ENCODE measurements at places on chromosomes 6 and 20. TPM values are rescaled to one million over a fixed set of nuclear protein-coding genes. Genes with fewer than 3 reads are reported as not detected.

MYB gene
- total RNA-seq = 1.2 TPM

PPIL6 gene
- total RNA-seq = 10.8 TPM

PACRG gene
- 4.8 TPM for total RNA-seq

SLC17A3 gene
- not detected for total RNA-seq

GPANK1 gene
- total RNA-seq = 19.9 TPM

CST2 gene
- not detected for total RNA-seq

LHFPL5 gene
- not detected for total RNA-seq

PSORS1C2 gene
- not detected for total RNA-seq

PHACTR3 gene
- 11.3 TPM for total RNA-seq

HCRTR2 gene
- not detected for total RNA-seq

CNR1 gene
- 2.2 TPM for total RNA-seq

CAP2 gene
- 9.0 TPM for total RNA-seq

DNA sequence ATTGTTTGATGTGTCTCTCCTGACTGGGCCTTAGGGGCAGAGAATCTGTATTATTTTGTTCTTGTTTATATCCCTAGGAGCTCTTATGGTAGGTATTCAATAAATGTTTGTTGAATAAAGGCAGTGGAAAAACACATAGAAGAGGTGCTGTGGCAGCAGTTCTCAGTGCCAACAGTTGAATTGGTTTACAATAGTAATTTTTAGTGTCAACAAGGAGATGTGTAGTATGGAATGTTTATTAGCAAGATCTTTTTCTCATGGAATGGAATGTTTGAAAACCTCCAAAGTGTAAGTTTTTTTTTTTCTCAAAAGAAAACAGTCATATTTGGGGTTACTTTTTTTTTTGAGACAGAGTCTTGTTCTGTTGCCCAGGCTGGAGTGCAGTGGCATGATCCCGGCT is 28.0 kb downstream of the ASXL1 start:
- DNase-seq = no peak

GRCh38 chr6:110946498-110946897 is 12.0 kb upstream of the GTF3C6 start:
- DNase-seq = no peak

GRCh38 chr6:142845143-142845571 is 99.8 kb downstream of the HIVEP2 start:
- DNase-seq = no peak

DNA sequence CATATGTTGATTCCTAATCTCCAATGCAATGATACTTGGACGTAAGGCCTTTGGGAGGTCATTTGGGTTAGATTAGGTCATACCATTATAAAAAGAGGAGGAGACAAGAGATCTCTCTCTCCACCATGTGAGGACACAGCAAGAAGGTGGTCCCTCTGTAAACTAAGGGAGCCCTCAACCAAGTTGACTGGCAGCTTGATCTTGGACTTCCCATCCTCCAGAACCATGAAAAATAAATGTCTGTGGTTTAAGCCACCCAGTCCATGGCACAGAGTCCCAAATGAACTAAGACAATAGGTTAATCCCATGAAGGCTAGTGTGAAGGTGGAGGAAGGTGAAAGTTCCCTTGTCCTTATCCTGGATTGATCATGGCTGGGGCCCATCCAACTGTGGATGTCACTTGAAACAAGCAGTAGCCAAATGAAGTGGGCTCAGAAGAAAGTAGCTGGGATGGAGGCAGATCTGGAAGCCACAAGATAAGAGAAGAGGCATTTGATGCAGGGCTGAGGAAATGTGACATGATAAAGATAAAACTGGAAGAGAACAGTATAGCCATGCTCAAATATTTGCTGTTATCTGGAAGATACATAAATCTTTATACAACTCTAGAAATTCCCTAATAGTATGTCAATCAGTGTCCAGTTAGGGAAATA is 99.9 kb downstream of the BANF2 start:
- DNase-seq = no peak

DNA sequence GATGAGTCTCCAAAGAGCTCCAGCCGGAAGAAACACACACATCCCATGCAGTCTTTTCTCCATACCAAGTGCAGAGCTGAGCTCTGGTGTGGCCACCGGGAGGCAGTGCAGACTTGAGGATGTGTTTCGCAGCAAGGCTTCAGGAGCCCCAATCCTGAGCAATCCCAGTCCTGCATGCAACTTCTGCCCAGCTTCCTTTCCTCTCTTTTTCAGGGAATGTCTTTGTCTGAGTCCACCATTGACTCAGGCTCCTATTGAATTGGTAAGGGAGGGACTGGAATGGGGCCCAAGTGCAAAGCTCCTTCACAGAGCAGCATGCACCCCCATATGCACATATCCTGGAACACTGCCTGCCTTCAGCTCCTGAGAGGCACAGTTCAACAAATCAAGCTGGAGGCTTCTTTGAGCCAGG is 50.5 kb upstream of the ASIP start:
- peak; percentile 76 for DNase-seq

- peak; percentile 50 for DNase-seq
Observed at GRCh38 chr6:157649311-157650260, 173.5 kb upstream of the SNX9 start.

- no peak for DNase-seq
Observed at GRCh38 chr20:33569802-33570391, 80.0 kb downstream of the CBFA2T2 start.

DNA sequence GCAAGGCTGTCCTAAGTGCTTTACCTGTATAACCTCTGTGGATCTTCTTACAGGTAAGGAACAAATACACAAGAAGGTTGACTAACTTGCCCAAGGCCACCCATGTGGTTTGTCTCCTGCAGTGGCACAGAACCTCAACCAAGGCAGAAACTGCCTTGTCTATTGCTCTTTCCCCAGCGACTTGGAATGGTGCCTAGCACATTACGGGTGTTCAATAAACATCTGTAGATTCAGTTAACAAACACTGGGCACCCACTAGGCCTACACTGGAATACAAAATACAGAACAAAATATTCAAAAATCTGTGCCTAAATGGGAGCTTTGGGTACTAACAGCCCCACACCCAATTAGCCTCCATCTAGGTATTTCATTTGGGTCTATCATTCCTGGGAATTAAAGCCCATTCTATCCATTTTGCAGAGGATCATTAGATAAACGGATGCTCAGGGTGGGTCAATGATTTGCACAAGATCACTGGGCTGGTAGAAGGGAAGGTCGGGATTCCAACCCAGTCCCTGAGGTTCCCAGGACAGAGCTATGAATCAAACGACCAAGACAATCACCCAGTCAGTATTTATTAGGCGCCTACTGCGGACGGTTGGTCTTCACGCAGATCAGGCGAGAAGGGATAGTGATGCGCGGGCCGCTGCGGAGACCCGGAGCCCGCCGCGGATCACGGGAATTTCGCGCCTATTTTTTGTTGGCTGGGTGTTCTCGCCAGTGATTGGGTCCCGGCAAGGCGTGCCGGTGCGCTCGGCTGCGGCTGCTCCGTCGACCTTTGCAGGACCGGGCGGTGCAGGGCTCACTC is at the start of gene STK35:
Gene STK35, plus strand, starts transcription at position 771 of the 808 bp plus-strand sequence. CDS start 55 bp downstream, outside the sequence.
- no peak for DNase-seq

- no peak for DNase-seq
Observed at GRCh38 chr20:10660661-10661060, 13.1 kb downstream of the JAG1 start.

DNA sequence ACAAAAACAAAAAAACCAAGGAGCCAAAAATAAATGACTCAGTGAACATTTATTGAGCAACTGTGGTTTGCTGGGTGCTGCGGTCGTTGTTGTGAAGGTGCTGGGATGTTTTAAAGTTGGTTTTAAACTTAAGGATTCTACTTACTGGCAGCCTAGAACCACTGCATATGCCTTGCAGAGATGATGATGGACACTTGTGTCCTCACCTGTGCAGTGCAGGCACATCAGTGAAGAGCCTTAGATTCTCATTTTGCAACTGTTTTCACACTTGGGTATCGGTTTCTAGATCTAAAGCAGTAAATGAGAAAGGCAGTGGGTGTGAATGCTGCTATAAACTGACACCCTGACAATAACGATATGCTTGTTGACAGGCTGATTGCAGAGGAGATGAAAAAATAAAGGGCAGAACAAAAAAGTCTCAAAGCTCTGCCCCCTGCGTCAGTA is 68.8 kb downstream of the UTRN start:
- DNase-seq = no peak

DNA sequence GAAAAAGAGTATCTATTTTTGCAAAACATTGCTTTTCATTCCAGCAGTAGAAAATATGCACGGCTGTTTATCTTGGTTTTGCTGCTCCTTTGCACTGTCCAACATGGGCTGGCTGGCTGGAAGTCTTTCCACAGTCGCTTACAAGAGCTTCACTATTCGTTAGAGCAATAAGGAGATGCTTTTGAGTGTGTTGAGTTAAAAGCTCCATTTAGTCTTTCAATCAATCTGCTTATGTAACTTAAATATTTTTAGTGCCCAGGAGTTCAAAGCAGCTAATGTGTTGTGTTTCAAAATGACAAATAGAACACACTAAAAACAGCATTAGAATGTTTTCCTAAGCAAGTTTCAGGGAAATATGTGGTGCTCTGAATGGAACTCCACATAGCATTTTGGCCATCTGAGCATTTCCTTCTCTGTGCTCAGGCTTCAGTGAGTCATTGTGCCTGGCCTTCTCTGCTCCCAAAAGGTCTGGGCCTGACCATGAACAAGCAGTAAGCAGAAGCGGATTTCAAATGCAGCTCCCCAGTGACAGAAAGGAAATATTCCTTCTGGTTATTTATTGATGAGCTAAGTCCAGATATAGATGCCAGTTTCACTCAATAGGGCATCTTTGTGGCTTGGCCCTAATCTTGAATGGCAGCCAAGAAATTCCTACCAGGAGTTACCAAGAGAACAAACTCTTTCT is 580.3 kb downstream of the TENT5A start:
- peak; percentile 28 for DNase-seq

- DNase-seq = no peak
Observed at GRCh38 chr6:148545901-148546300, 200.9 kb upstream of the UST start.

- DNase-seq = peak; percentile 26
Observed at GRCh38 chr20:53828682-53829254, 235.1 kb upstream of the ZNF217 start.

GRCh38 chr20:48789781-48790472 is 37.9 kb downstream of the PREX1 start:
- no peak for DNase-seq

DNA sequence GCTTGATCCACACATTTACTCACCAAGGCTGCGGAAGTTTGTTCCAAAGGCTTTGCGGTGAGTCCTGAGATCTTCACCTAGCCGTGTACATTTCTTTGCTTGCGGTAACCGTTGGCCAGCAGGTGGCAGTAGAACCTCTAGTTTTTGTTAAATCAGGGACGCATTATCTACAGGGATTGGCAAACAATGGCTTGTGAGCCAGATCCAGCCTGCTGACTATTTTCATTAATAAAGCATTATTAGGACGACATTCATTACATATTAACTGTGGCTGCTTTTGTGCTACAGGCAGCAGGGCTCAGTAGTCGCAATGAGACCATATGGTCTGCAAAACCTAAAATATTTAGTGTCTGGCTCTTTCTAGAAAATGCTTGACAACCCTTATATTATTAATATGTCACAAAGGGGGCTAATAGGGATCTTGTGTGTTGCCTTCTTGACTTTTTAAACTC is 174.1 kb downstream of the DOK5 start:
- DNase-seq = peak; percentile 80

GRCh38 chr20:48069596-48069995 is 284.3 kb upstream of the SULF2 start:
- DNase-seq = no peak

GRCh38 chr6:113065611-113066010 is 718.5 kb downstream of the RFPL4B start:
- no peak for DNase-seq

DNA sequence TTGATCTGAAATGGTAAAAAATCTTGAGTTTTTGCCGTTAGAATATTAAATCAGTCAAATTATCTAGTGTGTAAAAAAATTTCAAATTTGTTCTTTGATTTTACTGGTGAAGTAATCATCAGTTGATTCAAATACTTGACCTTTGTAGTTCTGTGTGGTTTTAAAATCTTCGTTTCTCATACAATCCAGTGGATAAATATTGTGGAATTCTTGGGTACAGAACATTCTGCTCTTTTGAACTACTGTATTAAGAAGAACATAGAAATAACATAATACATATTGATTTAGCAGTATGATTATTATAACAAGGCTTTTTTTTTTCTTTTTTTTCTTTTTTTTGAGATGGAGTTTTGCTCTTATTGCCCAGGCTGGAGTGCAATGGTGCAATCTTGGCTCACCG is 491.8 kb downstream of the CD109 start:
- DNase-seq = no peak
